T-helper 22 cell (primary cell): ENCODE measurements at places on chromosomes 4 and X.

DNA sequence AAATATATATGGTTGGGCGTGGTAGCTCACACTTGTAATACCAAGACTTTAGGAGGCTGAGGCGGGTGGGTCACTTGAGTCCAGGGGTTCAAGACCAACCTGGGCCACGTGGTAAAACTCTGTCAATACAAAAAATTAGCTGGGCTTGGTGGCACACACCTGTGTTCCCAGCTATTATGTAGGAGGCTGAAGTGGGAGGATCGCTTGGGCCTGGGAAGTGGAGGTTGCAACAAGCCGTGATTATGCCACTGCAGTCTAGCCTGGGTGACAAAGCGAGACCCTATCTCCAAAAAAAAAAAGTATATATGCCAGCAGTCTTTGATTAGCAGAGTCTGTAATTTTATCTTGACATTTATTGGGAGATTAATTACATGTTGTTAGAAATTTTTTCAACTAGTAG, 8.7 kb downstream of the EIF2S3 start:
- DNase-seq: no peak

DNA sequence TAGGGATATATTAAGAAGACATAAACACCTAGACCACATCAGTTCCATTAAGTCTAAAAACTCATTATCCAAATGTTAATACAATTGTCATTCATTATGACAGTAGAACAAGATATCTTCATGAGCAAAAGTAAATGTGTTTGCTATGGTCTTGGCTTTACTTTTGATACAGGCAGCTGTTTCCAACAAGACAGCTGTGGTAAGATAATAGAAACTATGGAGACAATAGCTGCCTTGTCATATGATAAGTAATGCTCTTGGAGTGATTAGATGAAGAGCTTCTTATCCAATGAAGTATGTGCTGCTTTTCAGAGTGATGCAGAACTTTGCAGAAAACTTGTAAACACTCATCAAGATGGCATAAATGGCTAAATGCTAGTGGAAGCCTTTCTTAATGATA, 1066.0 kb downstream of the FSTL5 start:
- no peak for DNase-seq

DNA sequence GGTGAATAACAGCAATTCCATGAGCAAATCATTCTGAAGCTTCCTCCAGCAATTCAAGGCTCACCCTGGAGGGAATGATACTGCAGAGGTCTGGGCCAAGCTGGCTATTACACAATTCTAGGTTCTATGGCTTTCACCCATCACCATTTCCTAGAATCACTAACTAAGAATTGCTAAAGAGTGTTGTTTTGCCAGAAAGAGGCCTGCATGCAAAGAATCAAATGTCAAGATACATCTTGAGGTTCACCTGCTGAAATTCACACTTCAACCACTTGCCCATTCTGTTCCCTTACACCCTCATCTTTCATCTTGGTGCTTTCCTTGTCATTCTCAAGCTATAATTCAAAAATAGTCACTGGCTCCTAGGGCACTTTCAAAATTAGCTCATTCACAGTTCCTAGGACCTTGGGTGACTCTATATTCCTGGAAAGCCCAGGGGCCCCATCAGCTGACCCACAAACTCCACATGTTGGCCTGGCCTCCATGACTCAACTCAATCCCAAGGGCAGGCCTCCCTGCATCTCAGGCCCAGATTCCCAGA, 7.0 kb downstream of the APBB2 start:
- DNase-seq: no peak

GRCh38 chrX:48968377-48968776, 3.3 kb downstream of the KCND1 start:
- DNase-seq: no peak

DNA sequence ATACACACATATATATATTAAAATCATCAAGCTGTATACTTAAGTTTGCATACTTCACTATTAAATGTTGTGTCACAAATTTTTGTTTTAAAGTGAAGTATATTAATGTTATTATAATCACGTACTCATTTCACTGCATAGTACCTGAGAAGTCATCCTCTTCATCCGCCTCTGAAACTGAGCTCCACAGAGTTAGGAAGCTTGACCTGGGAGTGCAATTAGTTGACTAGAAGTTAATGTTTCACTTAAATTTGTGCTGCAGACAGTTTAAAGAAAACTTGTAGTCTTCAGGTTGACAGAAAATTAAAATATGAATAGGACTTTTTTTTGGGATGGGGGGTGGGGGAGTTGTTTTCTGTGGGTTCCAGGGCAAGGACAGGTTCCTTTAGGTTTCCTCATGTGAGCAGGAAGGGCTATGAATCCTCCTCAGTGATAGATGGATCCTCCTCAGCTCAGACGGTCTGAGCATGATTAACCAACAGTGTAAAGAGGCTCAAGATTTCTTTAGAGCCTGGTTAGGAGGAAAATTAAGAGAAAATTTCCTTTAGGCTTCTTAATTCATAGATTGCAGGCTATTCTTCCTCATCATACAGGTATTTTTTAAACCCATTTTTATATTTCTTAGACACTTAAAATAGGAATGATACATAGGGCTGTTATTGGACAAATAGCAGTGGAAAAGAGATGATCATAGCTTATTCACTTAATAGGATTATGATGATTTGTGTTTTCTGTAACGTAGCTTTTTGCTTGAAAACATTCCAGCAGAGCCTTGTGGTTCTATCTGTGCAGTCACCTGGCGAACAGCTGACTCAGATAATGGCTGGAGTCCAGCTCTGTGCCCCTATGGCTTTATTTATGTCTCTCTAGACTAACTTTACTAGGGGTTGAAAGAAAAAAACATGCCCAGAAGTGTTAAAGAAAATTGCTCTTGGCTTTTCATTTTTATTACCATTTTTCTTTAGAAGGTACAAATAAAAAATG, 102.7 kb downstream of the SLC4A4 start:
- no peak for DNase-seq

DNA sequence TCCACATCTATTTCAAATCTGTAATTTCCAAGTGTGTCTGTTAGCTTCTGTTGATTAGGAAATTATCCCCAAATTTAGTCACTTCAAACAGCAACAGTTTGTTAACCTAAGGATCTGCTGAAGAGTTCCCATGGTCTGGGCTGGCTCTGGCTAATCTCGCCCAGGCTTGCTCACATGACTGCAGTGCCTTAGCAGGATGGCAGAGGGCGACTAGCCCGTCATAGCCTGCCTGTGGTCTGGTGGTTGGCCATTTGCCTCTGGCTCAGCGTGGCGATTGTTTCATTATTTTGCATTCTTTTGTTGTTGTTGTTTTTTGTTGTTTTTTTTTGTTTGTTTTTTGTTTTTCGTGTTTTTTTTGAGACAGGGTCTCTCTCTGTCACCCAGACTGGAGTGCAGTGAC, 264.0 kb downstream of the TRIML1 start:
- no peak for DNase-seq

DNA sequence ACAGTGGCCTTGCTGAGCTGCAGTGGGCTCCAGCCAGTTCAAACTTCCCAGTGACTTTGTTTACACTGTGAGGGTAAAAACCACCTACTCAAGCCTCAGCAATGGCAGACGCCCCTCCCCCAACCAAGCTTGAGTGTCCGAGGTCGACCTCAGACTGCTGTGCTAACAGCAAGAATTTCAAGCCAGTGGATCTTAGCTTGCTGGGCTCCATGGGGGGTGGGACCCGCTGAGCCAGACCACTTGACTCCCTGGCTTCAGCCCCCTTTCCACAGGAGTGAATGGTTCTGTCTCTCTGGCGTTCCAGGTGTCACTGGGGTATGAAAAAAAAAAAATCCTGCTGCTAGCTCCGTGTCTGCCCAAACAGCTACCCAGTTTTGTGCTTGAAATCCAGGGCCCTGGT, 168.9 kb upstream of the INTU start:
- no peak for DNase-seq

GRCh38 chrX:84737471-84737871, 235.2 kb upstream of the HDX start:
- DNase-seq: no peak

DNA sequence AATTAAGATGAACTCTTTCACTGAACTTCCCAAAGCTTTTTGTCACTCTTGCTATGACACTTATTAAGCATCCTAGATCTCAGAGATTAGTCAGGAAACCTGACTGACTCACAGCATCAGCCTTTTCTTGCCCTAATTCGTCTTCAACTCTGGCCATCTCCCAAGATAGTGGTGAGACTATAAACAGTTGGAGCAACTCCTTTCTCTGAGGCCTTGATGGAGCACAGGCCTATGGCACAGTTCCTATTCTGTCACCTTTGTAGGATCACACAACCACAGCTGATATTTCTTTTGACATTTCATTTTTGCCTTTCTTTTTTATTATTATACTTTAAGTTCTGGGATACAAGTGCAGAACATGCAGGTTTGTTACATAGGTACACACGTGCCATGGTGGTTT, 217.6 kb downstream of the PRR32 start:
- no peak for DNase-seq

- DNase-seq: no peak
Observed at GRCh38 chrX:143435916-143436315, 81.4 kb downstream of the SPANXN3 start.

GRCh38 chr4:167452922-167453430, 218.7 kb upstream of the SPOCK3 start:
- DNase-seq: no peak

DNA sequence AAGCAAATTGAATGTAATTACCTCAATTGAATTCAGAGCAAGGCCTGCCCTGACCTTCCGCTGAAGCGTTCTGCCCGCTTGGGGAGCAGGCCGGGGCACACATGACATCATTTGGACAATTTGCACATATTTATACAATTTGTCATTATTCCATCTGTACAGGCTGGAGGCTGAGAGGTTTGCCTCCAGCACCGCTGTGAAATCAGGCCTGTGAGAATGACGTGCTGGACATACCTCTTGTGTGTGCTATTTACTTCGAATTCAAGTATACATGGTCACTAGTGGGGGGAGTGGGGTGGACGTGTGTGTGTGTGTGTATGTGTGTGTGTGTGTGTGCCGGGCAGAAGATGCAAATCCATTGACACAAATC, 285.6 kb downstream of the SHOX start:
- no peak for DNase-seq

- no peak for DNase-seq
Observed at GRCh38 chr4:52102587-52102986, 51.5 kb downstream of the SPATA18 start.
